ENCODE measurements at places on chromosomes 7 and 10.
A peak's percentile ranks its signal among the peaks of the same experiment; 100 is the strongest.

- no peak for DNase-seq
Measured at GRCh38 chr10:83108565-83109333, 1030.6 kb upstream of the GHITM start.

DNA sequence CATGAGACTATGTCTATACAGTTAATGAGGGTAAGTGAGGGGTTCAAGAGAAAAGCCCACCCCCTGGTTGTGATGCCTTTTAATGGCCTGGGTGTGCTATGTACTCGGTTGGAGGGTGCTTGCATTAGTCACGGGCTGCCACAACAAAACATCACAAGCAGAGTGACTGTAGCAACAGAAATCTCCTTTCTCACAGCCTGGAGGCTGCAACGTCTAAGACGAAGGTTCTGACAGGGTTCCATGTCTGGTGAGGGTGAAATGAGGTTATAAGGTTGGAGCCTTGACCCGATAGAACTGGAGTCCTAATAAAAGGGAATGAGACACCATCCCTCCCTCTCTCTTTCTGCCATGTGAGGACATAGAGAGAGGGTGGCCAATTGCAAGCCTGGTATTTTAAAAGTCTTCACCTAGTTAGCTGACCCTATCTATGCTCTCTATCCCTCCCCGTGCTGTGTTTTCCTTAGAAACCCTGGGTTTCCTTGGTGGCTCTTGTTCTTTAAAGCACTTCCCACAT is 126.0 kb upstream of the GDF10 start:
- DNase-seq = no peak

DNA sequence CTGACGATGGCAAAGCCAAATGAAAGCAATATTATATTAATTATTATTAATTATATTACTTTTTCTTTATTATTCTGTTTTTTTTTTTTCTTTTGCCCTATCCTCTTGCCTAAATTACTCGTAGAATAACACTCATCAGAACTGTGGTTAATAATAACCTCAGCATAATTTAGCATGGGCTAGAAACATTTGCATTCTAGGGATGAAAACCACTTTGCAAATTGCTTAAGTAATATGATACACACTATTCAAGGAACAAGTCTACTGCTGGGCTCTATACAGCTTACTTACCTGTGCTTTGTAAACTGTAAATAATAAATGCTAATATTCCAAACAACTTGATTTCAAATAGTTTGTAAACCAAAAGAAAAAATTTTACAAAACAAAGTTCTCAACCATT is 375.8 kb downstream of the HGF start:
- DNase-seq = no peak

GRCh38 chr10:5283305-5284158 is 81.2 kb upstream of the UCN3 start:
- DNase-seq = peak; percentile 81

GRCh38 chr7:24769014-24769830 is 12.0 kb upstream of the GSDME start:
- DNase-seq = no peak

DNA sequence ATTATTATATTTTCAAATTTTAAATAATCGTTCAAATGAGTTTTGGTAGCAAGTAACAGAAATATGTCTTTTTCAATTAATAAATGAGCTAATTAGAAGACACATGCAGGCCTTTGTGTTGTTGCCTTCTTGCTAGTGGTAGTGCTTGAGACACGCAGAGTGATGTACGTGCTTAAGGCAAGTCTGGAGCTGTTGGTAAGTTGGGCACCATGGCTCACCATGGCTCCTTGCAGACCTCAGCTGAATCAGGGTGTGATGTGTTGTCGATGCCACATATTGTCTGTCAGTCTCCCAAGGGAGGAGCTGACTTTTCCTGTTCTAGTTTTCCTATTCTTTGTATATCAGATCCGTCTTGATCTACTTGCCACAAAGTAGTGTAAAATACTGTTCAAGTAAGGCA is 8.3 kb downstream of the CDK14 start:
- DNase-seq = no peak

DNA sequence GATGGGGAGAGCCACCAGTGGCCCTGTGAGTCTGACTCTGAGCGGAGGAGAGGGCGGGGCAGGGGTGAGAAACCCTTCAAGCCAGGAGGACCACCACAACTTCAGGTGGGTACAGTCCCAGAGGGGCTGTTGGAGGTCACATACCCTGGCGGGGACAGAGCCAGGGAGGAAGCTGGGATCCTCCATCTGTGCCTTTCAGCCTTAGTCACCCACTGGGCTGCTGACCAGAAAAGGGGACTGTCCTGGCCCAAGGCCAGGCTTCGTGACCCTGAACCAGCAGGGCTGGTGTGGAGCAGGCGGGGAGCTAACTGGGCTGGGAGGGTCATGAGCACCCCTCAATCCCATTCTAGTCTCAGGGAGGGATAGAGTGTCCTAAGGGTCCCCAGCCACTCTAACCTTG is 1.5 kb upstream of the CALHM3 start:
- peak; percentile 11 for DNase-seq

- DNase-seq = no peak
Measured at GRCh38 chr7:127884066-127884559, 147.1 kb downstream of the LRRC4 start.

DNA sequence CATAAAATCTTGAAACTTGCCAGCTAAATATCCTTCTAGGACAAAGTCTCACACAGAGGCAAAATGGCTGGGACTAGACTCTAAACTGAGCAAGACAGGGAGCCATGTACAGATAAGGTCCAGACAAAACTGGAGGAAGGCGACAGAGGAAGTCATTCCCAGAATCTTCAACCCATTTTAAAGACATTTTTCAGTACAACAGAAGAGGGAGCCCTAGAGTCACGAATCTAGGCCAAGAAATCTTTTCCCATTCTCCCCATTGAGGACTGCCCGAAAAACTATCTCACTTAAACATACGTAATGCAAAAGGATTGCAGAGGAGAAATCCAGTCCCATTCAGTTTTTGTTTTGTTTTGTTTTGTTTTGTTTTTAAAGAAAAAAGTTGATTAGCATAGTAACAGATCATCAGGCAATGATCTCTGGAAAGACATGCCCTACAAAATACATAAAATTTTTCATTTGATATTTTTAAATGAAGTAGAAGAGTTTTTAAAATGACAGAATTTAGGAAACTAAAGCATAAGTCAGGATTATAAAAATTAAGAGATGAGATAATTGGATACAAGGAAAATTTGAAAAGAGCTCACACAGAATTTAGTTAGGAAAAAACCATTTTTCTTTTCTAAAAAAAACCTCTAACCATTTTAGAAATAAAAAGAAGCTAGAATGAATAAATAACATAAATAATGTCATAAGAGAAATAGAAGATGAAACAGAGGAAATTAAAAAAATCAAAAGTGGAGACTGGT is 16.9 kb upstream of the PRF1 start:
- peak; percentile 83 for DNase-seq

DNA sequence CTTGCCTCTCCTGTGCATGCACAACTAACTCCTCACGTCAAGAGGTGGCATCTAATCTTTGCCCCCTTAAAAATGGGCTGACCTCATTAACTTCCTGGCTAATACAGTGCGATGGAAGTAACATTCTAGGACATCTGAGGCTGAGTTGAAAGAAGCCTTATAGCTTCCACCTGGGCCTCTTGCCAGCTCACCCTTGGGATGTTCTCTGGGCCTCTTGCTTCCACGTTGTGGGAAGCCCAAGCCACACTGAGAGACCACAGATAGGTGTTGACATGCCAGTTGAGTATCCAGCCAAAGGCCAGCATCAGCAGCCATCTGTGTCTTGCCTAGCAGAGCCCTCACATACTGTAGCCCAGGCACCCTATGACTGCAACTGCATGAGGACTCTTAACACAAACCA is 60.8 kb upstream of the GDF10 start:
- DNase-seq = no peak

DNA sequence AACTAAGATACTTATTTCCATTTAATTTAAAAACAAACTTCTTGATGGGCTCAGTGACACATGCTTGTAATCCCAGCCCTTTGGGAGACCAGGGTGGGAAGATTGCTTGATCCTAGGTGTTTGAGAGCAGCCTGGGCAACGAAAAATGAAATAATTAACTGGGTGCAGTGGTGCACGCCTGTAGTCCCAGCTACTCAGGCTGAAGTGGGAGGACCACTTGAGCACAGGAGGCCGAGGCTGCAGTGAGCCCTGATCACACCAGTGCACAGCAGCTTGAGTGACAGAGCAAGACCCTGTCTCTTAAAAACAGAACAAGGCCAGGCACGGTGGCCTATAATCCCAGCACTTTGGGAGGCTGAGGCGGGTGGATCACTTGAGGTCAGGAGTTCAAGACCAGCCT is 37.4 kb downstream of the AVL9 start:
- no peak for DNase-seq

- no peak for DNase-seq
Measured at GRCh38 chr7:155787171-155787851, 25.0 kb downstream of the SHH start.

- DNase-seq = no peak
Measured at GRCh38 chr7:50412973-50413372, 37.2 kb downstream of the FIGNL1 start.

DNA sequence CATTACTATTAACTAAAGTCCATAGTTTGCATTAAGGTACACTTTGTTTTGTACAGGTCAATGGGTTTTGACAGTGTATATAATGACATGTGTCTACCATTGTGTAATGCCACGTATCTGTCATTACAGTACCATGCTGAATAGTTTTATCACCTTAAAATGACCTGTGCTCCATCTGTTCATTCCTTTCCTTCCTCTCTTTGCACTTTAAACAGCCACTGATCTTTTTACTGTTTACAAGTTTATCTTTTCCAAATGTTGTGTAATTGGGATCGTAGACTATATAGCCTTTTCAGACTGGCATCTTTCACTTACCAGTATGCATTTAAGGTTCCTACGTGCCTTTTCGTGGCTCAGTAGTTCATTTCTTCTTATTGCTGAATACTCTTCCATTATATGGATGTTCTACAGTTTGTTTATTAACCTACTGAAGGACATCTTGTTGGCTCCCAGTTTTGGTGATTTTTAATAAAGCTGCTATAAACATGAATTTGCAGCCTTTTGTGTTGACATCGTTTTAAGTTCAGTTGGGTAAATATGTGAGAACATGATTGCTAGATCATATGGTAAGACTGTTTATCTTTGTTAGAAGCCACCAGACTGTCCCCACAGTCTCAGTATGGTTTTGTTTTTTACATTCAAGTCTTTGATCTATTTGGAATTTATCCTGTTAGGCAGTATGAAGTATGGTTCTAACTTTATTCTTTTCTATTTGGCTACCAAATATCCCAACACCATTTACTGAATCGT is 24.7 kb downstream of the STAM start:
- DNase-seq = no peak

GRCh38 chr7:2680792-2681490 is 7.1 kb upstream of the AMZ1 start:
- DNase-seq = peak; percentile 82

DNA sequence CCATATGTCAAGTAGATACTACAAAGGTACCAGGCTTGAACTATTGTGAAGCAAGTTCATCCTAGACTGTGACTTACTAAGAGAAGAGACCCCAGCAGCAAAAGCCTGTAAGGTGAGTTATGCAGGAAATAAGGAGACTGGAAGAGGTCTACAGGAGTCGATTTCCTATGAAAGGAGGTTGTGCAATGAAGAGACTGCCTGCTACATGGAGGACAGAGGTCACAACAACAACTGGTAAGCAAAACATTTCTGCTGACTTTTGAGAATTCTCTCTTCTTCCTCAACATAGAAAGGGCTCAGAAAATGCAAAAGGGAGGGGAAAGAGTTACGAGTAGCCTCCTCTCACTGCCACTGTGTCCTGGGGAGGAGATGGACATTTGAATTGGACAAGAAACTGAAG is 42.4 kb downstream of the PDK4 start:
- DNase-seq = no peak

DNA sequence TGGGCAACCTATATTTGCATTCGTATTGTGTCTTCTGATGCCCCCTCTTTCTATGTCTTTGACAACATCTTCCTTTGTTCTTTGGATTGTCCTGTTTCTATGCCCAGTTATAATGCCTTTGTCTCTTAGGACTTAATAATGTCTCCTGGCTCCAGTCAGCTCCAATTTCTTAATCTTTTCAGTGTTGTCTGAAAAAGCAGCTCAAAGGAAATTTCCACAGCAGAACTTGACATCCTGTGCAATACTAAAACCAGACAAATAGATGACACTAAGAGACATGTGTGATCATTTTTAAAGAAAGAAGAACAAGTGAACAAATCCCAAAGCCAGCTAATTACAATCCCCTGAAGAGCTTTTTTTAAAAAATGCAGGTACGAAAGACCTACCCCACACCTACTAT is 47.7 kb upstream of the RNF148 start:
- no peak for DNase-seq

GRCh38 chr7:92698237-92698841 is 108.1 kb upstream of the FAM133B start:
- DNase-seq = no peak

GRCh38 chr7:80942261-80943041 is 23.6 kb upstream of the SEMA3C start:
- DNase-seq = no peak

DNA sequence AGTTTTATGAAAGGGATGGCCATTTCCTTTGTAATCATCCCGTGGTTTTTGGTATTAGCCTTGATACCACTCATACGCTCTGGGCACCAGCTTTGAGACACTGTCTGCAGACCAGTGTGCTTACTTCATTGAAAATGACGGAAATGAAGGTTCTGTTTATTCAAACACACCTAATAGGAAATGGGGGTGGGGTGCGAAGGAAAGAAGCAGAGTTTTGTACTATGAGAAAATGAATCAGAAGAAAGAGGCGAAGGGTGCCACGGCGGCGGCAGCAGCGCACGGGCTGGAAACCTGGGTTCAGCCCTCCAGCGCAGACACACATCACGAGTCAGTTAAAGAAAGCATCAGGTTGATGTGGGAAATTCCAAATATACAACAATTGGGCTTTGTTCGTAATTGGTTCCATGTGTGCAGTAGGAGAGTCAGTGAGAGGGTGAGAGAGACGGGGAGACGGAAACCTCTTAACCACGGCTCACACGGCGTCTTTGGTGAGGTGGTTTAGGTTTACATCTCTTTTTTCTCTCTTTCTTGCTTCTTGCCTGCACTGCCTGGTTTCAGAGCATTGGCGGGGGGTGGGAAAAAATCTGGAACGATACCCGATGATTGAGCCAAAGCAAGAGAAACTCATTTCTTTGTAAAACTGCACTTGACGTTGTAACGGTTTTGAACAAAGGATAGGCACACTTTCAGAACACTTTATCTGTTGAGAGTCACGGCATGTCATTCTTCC is 321.2 kb downstream of the FRMD4A start:
- no peak for DNase-seq

DNA sequence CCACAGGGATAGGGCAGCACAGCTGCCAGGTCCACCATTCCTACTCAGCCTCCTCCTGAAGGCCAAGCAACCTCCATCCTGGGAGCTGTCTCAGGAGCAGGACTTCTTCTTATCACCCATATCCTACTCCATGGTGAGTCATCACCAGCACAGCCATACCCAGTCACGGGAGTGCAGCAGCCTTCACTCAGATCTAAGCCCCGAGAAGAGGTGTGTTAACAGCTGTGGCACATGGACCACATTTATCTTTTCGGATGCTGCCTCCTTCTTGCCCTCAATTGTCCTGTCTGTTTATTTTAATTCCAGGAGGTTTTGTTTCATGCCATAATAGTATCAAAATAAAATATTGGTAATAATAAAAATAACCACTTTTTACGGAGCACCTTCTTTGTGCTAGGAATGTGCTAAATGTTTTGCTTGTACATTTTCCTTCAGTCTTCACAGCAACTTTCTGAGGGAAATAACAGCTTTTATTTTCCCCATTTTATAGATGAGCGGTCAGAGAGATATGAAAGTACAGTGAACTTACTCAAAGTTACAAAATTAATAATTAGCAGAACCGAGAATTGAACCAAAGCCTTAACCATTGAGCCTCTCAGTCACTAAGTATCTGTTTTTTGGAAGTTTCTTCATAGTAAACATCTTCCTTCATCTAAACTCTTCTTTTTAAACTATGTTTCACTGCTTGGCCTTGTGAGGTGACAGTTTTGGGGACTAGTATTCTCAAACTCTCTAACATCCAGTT is 2.5 kb upstream of the KEL start:
- peak; percentile 80 for DNase-seq
